CD8-positive, alpha-beta T cell (primary cell): ENCODE measurements at places on chromosomes 1 and 21. TPM values are rescaled to one million over a fixed set of nuclear protein-coding genes. Genes with fewer than 3 reads are reported as not detected.

The CHI3L1 gene
- not detected for total RNA-seq

The GSTM2 gene
- total RNA-seq, result 94.0 TPM

The HEYL gene
- total RNA-seq, result not detected

The TTC39A gene
- total RNA-seq, result not detected

The ACBD3 gene
- 41.4 TPM for total RNA-seq

GRCh38 chr1:94095744-94096469 lies 25.0 kb downstream of the ABCA4 start:
- DNase-seq, result no peak

DNA sequence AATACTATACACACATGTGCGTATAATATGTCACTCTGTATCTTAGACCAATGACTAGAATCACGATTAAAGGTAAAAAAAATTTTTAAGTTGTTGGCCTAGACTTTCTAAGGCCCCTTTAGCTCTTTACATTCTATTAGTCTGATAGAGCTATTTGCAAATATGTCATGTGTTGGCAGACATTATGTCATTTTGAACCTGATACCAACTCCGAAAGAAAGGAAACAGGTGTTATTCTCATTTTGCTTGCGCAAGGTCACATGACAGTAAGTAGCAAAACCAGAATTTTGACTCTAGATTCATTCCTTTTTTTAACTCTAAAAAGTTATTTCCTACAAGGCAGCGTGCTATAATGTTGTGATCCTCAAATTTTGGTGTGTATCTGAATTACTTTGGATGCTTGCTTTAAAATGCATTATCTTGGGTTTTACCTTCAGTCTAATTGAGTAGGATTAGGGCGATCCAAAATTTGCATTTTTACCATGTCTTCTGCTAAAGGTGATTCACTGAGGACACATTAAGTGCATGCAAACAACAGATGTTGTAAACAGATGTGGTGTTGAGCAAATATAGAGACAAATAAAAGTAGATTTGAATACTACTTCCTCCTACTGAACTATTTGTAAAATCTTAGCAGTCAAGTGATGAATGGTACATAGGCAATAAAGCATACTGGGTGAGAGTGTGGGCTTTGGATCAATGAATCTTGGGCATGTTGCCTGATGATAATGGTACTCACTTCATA lies 63.5 kb upstream of the KIAA1614 start:
- no peak for DNase-seq

DNA sequence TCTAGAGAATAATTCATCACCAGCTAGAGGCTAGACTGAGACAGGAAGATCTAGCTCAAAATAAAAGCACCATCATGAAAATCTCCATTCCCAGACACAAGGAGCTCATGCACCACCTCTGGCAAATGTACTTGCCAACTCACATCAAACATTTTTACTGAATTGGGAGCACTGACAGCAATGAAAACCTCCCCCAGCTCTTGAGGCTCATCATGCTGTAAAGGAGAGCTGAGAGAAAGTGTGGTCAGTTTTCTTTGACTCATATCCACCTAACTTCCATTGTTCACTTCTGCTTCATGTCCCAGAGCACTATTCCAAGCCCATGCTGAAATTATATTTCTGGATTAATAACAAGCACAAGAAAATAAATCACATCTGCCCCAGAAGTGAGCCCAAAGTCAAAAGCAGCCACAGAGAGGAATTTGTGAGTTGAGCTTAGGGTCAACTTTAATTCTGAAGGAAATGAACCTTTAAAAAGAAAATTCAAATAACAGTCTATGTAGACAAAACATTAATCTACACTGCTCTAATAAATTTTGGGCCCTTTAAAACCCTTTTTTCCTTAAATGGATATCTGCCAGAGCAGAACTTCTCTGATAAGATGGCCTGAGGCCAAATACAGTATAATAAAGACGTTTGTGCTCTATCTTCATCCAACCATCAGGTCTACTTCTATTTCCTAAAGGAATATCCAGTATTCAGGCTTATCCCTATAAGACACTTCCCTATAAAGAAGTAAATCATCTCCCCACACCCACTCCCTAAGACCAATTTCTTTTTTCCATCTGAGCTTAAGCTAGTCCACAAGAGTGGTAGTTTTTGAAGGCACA lies 85.9 kb upstream of the ADAM30 start:
- no peak for DNase-seq

- no peak for DNase-seq
Measured at GRCh38 chr1:160726114-160726497, 12.9 kb upstream of the SLAMF7 start.

DNA sequence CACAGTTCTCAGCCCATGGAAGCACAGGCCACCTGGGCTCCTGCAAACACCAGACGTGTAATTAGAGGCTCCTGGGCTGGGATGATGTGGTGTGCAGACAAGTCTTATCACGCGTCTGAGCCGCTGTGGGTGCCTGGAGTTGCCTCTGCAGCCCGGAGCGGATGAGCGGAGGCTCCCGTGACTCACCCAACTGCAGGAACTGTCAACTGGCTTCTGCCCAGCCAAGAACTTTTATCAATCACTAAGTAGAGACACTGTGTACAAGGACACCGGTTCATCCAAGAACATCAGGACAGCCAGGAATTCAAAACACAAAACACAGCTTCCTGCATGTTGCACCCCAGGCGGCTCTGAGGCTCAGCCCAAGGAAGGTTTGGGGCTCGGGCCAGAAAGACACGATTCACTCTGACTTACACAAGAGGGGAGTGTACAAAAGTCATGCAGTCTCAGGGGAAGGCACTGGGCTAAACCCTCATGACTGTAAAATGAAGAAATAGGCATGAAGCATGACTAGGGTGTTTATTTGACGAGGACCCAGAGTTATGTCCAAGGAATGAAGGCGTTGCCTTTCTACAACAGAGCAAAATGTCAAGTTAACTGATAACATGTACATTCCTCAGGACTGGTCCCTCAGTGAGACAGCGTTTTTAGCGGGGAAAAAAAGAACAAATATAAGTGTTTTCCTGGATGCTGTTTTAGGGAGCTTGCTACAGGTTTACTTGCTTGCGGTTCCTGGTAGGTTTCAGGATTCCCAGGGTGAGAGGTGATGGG lies 21.1 kb downstream of the ERRFI1 start:
- no peak for DNase-seq

DNA sequence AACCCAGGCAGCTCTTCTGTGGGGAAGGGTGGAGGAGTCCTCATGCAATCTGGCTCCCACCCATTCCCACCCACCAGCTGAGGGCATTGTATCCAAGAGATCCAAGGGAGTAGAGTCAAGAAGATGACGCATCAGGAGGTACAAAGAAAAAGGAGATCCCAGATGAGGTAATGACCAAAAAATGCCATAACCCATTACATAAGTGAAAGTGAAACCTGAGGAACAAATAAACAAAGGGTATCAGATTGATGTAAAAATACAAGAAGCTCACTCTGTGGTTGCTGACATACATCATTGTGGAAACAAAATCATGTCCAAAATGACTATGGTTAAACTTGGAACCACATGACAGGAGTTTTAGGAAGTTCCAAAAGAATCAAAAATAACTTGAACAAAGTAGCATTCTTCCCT lies 42.5 kb downstream of the CCN1 start:
- no peak for DNase-seq

GRCh38 chr1:1021010-1021919 lies 1.3 kb downstream of the AGRN start:
- no peak for DNase-seq

- DNase-seq, result no peak
Measured at GRCh38 chr1:206097381-206097780, 19.8 kb downstream of the AVPR1B start.

GRCh38 chr1:83632906-83633305 lies 366.0 kb downstream of the TTLL7 start:
- DNase-seq, result no peak

DNA sequence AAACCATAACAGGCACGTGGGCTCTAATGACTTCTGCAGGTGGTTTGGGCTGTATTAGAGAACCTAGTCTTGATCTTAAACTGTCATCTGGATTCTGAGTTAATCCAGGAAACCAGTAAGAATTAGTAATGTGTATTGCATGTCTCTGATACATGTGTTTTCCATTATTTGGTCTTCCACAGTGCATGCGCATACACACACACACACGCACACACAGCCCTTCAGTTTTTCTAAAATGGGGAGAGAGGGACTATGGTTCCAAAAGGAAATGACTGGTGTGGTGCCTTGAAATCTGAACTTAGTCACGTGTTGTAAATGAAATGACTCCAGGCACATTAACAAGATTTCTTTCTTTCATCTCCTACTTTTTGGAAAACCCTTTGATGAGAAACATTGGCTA lies 67.6 kb downstream of the OLFML2B start:
- no peak for DNase-seq

GRCh38 chr1:99672530-99673213 lies 26.8 kb downstream of the PALMD start:
- DNase-seq, result no peak

- no peak for DNase-seq
Measured at GRCh38 chr1:53992085-53992874, 25.7 kb downstream of the LDLRAD1 start.
